Fibroblast of skin of left biceps (primary cell): ENCODE measurements at places on chromosomes 11 and 22.

- no peak for DNase-seq
Measured at GRCh38 chr11:85086504-85087284, 540.5 kb downstream of the DLG2 start.

- DNase-seq, result no peak
Measured at GRCh38 chr22:19397734-19398104, 33.8 kb downstream of the HIRA start.

GRCh38 chr11:43924112-43924855 is 18.2 kb upstream of the C11orf96 start:
- DNase-seq, result no peak

GRCh38 chr22:37178350-37179125 is 9.5 kb downstream of the C1QTNF6 start:
- no peak for DNase-seq

DNA sequence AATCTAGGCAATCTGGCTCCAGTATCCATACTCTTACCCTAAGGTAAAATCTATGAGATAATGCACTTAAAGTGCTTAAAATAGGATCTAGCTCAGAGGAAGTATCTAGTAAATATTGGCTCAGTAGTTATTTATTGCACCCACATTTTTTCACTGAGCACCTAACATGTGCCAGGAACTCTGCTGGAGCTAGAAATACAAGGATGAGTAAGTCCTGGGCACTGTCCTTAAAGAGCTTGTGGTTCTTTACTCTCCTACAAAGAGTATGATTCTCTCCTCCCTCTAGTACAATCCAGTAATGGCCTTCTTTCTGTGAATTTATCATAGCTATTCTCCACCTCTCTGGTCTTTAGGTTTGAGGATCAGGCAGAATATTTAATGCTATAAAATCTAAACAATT is 59.2 kb downstream of the DEUP1 start:
- no peak for DNase-seq

DNA sequence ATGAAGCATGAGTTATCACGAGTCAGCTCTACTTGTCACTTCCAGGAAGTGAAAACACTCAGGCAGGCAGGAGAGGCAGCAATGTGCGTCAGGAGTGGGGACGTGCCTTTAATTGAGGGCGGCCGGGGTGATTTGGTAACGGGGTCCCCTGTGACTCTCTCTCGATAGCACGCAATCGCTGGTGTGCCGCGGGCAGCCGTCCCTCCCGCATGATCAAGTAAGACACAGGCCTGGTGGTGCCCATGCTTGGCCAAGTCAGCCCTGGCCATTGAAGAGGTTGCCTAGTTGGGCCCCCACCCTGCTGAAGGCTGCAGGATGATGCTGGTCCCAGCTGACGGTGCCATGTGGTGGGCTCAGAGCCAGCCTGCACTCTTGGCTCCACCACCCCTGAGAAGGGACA is 29.7 kb downstream of the CACNG2 start:
- no peak for DNase-seq

DNA sequence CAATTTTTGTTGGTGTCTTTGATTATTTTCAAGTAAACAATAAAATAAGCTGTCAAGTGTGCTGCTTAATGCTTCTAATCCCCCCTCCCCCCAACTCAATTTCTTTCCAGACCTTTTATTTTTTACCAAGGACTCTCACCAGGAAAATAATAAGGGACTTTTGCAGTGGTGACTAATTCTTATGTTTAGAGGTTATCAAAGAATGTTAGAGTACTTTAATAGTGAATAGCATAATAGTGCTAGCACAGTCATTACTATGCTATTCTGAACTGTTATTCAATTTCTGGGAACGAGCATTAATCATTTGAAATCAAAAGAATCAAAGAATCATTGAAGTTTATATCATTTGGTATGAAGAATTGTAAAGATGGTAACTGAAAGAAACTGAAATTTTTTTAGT is 251.4 kb downstream of the DDX10 start:
- no peak for DNase-seq
